ENCODE measurements at places on chromosomes 11 and 22. TPM values are rescaled to one million over a fixed set of nuclear protein-coding genes. Genes with fewer than 3 reads are reported as not detected.
A peak's percentile ranks its signal among the peaks of the same experiment; 100 is the strongest.

GRCh38 chr11:65814986-65815565, 18.7 kb upstream of the SNX32 start:
- no peak for DNase-seq

GRCh38 chr11:128294671-128295050, 292.7 kb downstream of the ETS1 start:
- DNase-seq, result no peak

- DNase-seq, result peak; percentile 62
Measured at GRCh38 chr22:42473484-42474193, 41.4 kb upstream of the NFAM1 start.

DNA sequence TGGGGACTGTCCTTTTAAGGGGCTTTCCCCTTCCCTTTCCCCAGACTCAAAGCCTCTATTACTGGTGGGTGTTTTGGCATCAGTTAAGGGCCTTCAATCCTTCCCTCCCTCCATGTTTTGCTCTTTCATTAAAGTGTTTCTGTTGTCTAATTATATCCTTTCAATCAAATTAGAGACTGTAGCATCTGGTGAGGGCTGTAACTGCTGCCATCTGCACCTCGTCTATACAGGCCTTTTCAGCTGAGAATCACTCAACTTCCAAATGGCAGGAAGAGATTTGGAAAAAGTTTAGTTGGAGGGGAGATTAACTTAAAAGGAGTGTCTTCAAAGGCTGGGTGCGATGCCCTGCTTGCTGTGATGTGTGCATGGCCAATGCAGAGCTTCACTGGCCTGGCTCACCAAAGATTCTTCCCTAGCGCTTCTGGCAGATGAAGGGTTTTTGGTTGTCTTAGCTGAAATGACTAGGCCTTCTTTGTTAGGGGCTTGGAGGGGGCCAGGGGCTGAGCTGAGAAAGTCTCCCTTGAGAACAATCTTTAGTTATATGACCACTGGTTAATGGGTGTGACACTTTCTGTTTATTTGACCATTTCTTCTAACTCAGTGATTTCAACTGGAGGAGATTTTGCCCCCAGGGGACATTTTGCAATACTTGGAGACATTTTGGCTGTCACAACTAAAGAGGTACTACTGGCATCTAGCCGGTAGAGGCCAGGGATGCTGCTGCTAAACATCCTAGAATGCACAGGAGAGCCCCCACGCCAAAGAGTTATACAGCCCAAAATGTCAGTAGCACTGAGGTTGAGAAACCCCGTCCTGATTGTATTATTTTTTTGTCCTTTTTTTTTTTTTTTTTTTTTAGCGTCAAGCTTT, 7.5 kb downstream of the KREMEN1 start:
- peak; percentile 50 for DNase-seq

DNA sequence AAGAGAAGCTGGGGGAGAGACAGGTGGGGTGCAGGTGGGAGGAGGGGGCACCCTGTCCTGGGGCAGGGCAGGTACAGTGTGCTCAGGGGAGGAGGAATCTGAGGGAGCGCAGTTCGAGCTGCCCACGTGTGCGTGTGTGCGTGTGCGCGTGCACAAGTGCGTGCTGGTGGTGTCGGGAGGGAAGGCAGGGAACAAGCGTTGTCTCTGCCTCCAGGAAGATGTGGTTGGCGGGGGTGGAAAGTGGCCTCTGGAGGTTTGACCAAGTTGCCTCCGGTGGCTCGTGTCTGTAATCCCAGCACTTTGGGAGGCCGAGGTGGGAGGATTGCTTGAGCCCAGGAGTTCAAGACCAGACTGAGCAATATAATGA, 49.9 kb upstream of the THY1 start:
- DNase-seq, result no peak

- no peak for DNase-seq
Measured at GRCh38 chr22:41364955-41365354, 16.8 kb upstream of the TEF start.

DNA sequence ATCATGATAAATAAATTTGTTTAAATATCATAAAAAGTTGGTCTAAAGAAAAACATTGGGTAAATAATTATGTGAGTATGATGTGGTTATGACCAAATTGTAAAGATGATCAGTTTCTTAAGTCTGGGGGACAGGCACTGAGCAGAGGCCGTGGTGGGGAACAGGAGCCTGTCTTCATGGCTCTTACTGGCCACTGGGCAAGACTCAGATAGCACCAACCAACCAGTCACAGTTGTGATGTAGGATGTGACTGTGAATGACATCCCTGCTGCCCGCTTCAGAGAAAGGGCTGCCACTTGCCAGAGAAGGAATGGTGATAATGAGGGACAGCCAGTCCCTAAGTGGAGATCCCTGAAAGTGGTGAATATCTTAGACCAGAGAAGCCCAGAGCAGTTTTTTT, 7.0 kb downstream of the PTPRJ start:
- DNase-seq, result no peak

GRCh38 chr11:70654016-70654415, 255.7 kb downstream of the CTTN start:
- no peak for DNase-seq

- no peak for DNase-seq
Measured at GRCh38 chr11:119111361-119111925, 4.3 kb downstream of the C2CD2L start.

DNA sequence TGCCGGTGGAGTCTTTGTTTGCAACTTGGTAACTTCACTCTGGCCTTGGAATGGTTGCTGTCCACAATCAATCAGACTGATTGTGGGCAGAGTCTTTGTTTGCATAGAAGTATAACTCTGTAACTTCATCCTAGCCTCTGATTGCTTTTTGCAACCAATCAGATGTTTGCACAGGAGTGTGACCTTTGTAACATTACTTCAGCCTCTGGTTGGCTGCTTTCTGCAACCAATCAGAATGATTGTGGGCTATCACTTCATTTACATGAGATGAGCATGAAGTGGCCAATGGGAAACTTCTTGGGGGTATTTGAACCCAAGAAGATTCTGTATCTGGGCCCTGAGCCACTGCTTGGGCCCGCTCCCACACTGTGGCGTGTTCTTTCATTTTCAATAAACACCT, 79.6 kb upstream of the CLDN5 start:
- no peak for DNase-seq

- DNase-seq, result no peak
Measured at GRCh38 chr22:31328544-31328960, 17.6 kb downstream of the PATZ1 start.

- no peak for DNase-seq
Measured at GRCh38 chr11:77249427-77249826, 52.1 kb downstream of the GDPD4 start.

DNA sequence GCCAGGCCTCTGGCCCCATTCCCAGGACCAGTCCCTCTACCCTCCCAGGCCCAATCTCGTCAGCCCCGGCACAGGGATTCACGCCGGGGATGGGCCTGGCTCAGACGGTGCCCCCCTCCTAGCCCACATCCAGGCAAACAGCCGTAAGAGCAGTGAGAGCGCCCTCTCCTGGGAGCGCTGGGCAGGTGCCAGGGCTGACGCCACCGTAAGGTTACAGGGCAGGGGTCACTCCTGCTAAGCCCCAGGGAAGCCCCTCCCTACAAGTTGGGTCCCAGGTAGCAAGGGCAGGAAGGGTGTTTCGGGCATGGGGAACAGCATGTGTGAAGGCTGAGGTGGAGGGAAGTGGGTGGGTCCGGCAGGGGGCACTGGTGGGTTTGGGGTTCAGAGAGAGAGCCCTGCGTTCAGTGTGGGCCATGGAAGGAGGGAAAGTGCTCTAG, 19.2 kb upstream of the PPARA start:
- DNase-seq, result no peak

Gene ARHGAP42
- total RNA-seq, result 8.3 TPM

Gene PAMR1
- 0.06 TPM for total RNA-seq

Gene C11orf58
- 218 TPM for total RNA-seq

Gene FXYD6
- 12.8 TPM for total RNA-seq
